Calu3 (cell line): ENCODE measurements at places on chromosomes 1 and 21. TPM values are rescaled to one million over a fixed set of nuclear protein-coding genes. Genes with fewer than 3 reads are reported as not detected.
A peak's percentile ranks its signal among the peaks of the same experiment; 100 is the strongest.

KRTAP13-2 gene
- not detected in 2 replicates for total RNA-seq

DNA sequence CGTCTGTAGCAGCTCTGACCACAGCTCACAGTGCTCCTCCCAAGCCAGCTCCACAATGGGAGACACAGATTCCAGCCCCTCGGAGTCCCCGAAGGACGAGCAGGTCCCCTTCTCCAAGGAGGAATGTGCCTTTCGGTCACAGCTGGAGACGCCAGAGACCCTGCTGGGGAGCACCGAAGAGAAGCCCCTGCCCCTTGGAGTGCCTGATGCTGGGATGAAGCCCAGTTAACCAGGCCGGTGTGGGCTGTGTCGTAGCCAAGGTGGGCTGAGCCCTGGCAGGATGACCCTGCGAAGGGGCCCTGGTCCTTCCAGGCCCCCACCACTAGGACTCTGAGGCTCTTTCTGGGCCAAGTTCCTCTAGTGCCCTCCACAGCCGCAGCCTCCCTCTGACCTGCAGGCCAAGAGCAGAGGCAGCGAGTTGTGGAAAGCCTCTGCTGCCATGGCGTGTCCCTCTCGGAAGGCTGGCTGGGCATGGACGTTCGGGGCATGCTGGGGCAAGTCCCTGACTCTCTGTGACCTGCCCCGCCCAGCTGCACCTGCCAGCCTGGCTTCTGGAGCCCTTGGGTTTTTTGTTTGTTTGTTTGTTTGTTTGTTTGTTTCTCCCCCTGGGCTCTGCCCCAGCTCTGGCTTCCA is 22.9 kb upstream of the VPS13D start:
- no peak for DNase-seq

- peak; percentile 34 for DNase-seq
Measured at GRCh38 chr1:54980528-54981241, at the start of gene TMEM61. Gene TMEM61 (plus strand): TSS chr1:54980628. CDS start chr1:54981066, 438 bp downstream.

SPRR3 gene
- 6.2 and 26.7 TPM in 2 replicates for total RNA-seq

AGMAT gene
- total RNA-seq = 2.5 and 5.2 TPM in 2 replicates

PIK3R3 gene
- 17.4 and 21.4 TPM in 2 replicates for total RNA-seq

NGF gene
- not detected in 2 replicates for total RNA-seq

GRCh38 chr1:222711319-222712252 is 705 bp downstream of the AIDA start:
- peak; percentile 60 for DNase-seq

DNA sequence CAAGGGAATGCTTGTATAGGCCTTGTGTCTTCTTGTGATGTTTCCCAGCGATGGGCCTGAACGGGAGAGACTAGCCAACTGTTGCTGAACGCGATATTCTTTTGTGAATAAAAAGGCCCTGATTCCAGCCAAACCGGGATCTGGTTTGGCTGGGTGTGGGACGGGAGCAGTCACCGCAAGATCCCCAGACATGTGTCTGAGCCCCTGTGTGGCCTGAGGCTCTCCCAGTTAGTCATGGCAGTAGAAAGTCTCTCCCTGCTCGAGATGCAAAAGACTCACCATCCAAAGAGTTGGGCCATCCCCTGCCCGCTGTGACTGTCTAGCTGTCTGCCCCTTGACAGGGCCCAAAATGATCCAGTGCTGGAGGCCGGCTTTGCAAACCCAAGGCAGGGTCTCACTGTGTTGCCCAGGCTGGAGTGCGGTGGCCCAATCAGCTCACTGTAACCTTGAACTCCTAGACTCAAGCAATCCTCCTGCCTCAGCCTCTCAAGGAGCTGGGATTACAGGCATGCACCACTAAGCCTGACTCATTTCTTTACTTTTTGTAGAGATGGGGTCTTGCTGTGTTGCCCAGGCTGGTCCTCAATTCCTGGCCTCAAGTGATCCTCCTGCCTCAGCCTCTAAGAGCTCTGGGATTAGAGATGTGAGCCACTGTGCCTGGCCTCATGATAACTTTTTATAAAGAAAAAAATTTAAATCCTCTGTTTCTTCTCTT is 56.4 kb downstream of the KIF26B start:
- DNase-seq = no peak

DNA sequence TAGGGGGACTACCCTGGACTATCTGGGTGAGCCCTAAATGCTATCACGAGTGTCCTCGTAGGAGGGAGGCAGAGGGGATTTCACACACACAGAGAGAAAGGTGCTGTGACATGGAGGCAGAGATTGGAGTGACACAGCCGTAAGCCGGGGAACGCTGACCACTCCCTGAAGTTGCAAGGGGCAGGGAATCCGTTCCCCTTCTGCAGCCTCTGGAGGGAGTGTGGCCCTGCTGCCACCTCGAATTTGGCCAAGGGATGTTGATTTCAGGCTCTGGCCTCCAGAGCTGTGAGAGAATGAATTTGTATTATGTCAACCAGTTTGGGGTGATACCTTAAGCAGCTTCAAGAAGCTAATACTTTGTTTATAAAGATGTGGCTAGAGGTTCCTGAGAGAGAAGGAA is 137.7 kb downstream of the ACTL8 start:
- no peak for DNase-seq

REN gene
- not detected in 2 replicates for total RNA-seq

IL10 gene
- total RNA-seq = not detected in 2 replicates

ZNF678 gene
- 6.5 and 7.0 TPM in 2 replicates for total RNA-seq

C1orf185 gene
- total RNA-seq = not detected in 2 replicates

PDPN gene
- total RNA-seq = not detected in 2 replicates

GRCh38 chr1:97159342-97159741 is 437.8 kb downstream of the PTBP2 start:
- DNase-seq = no peak

- no peak for DNase-seq
Measured at GRCh38 chr1:176994931-176995596, 169.4 kb downstream of the ASTN1 start.

DNA sequence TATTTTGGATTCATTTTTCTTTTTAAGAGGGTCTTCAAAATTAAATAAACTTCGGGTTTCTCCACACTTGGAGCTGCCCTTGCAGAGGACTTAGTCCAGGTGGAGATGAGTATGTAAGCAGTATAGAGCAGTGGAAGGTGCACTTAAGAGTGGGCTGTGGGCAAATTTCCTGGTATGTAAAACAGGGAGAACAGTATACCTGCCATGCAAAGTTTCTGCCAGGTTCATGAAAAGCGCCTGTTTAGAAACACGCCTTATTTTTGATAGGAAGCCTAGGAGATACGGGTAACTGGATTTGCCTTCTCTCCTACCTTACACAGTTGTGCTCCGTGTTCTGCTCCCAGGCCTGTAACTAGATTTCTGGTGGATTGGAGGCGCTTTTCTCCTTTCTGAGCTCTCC is 1.2 kb downstream of the KDM4A start:
- DNase-seq = no peak

- DNase-seq = no peak
Measured at GRCh38 chr1:82108843-82109242, 308.1 kb downstream of the ADGRL2 start.

- no peak for DNase-seq
Measured at GRCh38 chr1:48582408-48582807, 110.4 kb upstream of the SPATA6 start.

DNA sequence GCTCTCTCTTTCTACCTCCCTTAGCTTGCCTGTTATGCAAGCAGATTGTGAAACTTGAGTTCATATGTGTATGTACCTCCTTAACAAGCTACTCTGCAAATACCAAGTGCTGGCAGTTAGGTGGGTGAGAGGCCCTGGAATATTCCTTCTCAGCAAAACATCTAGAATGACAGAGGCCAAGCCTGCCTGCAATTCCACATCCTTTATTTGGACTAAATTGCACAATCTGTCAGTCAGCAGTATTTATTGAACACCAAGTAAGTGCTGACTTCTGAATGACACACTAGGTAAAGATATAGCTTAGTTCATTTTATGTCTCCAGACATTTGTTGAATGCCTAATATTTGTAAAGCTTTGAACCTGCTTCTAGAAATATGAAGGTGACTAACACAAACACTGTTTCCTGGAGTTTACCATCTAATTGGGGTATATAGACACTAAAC is 87.5 kb downstream of the RGL1 start:
- no peak for DNase-seq

OR2AK2 gene
- total RNA-seq = not detected in 2 replicates

- DNase-seq = peak; percentile 64
Measured at GRCh38 chr1:201376464-201377374, 761 bp downstream of the TNNT2 start.

- no peak for DNase-seq
Measured at GRCh38 chr1:31976401-31976800, 37.3 kb upstream of the KHDRBS1 start.

FLVCR1 gene
- total RNA-seq = 26.0 and 27.2 TPM in 2 replicates

DNA sequence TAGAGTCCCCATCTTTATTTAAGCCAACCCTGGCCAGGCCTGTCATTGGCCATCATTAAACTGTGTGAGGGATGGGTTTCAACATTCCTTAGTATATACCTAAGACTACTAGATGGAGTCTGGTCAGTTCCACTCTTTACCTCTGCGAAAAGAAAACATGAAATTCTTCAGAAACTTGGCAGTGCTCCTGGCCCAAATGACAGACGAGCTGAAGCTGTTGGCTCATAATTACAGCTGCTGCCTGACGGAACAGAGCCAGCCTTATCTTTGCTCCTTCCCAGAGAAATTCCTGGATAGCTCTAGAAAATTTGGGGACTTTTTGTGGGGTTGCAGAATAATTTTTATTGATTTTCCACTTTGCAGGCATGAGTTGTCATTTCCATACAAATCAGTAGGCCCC is 30.4 kb downstream of the NPHS2 start:
- DNase-seq = no peak

FAM72B gene
- total RNA-seq = 9.6 and 9.8 TPM in 2 replicates
